IMR-90 (cell line): ENCODE measurements at places on chromosomes 16 and 17. TPM values are rescaled to one million over a fixed set of nuclear protein-coding genes. Genes with fewer than 3 reads are reported as not detected.

The EZH1 gene
- total RNA-seq: 17.6 and 18.6 TPM in 2 replicates

The TOP3A gene
- 21.3 and 25.6 TPM in 2 replicates for total RNA-seq

The NECAB2 gene
- total RNA-seq: under 0.01 TPM in 1 of 2 replicates, not detected in the other

The NEK8 gene
- 3.1 and 5.2 TPM in 2 replicates for total RNA-seq

The UTS2R gene
- total RNA-seq: not detected in 2 replicates

The TBC1D26 gene
- not detected in 2 replicates for total RNA-seq

The TBC1D16 gene
- 14.4 and 16.7 TPM in 2 replicates for total RNA-seq

The OSGIN1 gene
- 0.83 and 0.90 TPM in 2 replicates for total RNA-seq

The SPNS2 gene
- total RNA-seq: under 0.01 TPM in 1 of 2 replicates, not detected in the other

The LDAF1 gene
- total RNA-seq: 51.4 and 62.2 TPM in 2 replicates
